ENCODE measurements at places on chromosomes 12 and 14.
A peak's percentile ranks its signal among the peaks of the same experiment; 100 is the strongest.

GRCh38 chr12:89690925-89691324 is 17.7 kb downstream of the ATP2B1 start:
- no peak for DNase-seq

DNA sequence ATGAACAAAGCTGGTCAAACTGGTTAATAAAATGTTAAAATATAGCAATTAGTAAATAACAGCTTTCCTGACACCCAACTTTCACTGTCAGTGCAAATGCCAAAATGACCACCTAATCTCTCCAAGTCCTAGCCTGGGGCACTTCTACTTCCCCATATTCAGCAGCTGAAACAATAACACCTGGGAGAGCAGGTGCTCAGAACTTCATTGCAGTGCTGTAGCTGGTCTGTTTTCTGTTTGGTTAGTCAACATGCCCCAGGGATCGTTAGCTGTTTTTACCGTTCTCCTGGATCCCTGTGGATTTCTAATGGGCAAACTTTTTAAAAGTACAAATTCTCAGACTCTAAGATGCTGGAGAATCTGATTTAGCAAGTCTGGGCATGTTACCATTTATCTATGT is 759.7 kb downstream of the GALC start:
- no peak for DNase-seq

GRCh38 chr12:2136901-2137300 is 84.1 kb downstream of the CACNA1C start:
- DNase-seq: no peak

- no peak for DNase-seq
Observed at GRCh38 chr12:69648476-69648875, 37.8 kb upstream of the LRRC10 start.

- DNase-seq: no peak
Observed at GRCh38 chr12:26406391-26406790, 211.0 kb downstream of the SSPN start.

- DNase-seq: no peak
Observed at GRCh38 chr14:63362389-63362819, 43.7 kb upstream of the GPHB5 start.

- no peak for DNase-seq
Observed at GRCh38 chr14:101859538-101859902, 98.0 kb downstream of the PPP2R5C start.

- DNase-seq: no peak
Observed at GRCh38 chr14:101815994-101816393, 54.5 kb downstream of the PPP2R5C start.

DNA sequence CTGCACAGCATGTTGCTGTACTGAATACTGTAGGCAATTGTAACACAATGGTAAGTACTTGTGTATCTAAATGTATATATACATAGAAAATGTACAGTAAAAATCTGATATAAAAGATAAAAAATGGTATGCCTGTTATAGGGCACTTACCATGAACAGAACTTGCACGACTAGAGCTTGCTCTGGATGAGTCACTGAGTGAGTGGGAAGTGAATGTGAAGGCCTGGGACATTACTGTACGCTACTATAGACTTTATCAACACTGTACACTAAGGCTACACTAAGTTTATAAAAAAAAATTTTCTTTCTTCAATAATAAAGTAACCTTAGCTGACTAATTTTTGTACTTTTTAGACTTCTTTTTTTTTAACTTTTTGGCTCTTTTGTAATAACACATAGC is 24.2 kb upstream of the NEDD1 start:
- DNase-seq: no peak

DNA sequence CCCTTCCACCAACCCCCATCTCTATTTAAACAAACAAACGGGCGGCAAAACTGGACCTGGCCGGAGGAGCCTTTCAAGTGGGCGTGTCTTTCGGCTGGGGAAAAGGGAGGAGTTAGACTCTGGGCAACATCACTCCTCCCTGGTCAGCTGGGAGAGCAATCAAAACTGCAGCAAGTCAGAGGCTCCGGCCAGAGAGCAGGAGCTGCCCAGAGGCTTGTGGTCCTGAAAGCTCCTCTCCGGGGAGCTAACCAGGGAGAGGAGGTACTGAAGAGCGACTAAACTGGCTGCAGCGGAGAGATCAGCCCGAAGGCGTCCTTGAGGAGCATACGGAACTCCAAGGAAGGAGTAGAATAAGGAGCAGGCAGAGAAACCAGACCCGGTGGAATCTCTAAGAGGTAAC is at the start of gene NEUROD4:
Gene NEUROD4 (plus strand): TSS at position 191 of the 400 bp plus-strand sequence. CDS start 6,466 bp downstream, outside the sequence.
- DNase-seq: no peak

DNA sequence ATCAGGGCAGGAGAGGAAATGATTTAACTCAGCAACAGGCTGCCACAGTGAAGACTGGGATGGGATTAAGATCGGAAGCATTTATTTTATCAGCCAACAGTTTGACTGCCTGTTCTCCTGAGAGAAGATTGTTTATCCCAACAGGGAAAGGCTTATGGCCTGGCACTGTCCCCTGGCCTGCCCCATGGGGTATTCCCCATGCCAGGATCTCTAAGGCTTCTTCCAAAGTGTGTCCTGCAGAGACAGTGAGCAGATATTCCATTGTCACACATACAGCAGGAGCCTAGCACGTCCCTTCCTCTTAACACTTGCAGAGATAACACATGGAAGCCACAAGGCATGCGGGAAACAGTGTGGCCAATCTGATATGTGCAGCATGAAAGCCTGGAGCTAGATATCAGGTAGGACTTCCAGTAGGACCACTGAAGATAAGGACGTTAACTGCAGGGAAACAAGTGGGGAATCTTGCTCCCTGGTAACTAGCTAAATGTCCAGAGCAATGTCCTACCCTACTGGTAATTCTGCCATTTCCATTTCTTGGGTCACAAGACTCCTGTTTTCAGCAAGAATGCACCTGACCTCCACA is 48.2 kb downstream of the IQSEC3 start:
- no peak for DNase-seq

- DNase-seq: no peak
Observed at GRCh38 chr12:50960130-50960529, 7.8 kb downstream of the HIGD1C start.

DNA sequence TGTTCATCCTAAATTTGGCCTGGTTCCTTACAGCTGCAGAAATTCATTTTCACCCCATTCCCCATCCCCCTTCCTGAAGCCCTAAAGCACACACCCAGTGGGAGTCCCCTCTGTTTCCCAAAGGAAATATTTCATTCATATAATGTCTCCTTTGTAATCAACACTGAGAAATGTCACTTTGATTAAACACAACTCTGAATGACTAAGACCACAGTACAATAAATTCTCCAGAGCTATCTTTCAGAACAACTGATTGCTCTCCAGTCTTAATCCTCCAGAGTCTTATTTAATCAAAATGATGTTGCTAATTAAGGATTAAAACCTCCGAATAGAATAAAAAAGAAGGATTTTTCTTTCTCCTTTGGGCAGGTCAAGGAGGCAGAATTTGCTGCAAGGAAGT is 6.4 kb downstream of the SLC15A5 start:
- no peak for DNase-seq

DNA sequence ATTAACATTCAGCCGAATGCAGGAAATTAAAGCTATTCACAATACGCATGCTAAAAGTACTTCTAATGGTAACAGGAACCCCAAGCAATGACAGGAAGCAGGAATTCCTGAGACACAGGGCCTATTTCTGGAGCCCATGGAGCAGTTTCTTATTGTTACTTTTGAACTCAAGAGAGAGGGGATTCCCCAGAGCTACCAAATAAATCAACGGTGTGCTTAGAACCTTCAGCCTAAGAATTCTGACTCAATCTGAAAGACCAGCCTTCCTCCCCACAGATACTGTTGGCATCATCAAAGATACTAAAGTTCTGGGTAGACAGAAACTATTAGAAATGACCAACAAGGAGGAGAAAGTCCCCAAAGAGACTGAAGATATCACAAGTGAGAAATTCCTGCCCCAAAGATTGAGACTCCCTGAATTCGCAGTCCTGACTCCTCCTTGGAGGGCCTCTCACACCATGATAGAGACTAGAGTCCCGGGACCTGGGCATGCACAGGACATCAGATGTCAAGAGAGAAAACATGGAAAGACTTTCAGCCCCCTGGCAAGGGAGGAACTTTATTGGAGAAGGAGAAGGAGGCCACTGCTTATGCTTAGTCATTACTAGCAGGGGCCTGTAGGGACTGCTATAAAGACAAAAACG is 32.7 kb downstream of the RTRAF start:
- DNase-seq: no peak

DNA sequence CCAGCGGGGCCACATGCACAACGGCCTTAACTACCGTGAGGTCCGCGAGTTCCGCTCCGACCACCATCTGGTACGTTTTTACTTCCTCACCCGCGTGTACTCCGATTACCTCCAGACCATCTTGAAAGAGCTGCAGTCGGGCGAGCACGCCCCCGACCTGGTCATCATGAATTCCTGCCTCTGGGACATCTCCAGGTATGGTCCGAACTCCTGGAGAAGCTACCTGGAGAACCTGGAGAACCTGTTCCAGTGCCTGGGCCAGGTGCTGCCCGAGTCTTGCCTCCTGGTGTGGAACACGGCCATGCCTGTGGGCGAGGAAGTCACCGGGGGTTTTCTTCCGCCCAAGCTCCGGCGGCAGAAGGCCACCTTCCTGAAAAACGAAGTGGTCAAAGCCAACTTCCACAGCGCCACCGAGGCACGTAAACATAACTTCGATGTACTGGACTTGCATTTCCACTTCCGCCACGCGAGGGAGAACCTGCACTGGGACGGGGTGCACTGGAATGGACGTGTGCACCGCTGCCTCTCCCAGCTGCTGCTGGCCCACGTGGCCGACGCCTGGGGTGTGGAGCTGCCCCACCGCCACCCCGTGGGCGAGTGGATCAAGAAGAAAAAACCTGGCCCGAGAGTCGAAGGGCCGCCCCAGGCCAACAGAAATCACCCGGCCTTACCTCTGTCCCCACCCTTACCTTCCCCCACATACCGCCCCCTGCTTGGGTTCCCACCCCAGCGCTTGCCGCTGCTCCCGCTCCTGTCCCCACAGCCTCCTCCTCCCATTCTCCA is 155.7 kb upstream of the AMIGO2 start:
- no peak for DNase-seq

GRCh38 chr12:13000925-13001774 is 1.1 kb upstream of the HEBP1 start:
- DNase-seq: peak; percentile 23

DNA sequence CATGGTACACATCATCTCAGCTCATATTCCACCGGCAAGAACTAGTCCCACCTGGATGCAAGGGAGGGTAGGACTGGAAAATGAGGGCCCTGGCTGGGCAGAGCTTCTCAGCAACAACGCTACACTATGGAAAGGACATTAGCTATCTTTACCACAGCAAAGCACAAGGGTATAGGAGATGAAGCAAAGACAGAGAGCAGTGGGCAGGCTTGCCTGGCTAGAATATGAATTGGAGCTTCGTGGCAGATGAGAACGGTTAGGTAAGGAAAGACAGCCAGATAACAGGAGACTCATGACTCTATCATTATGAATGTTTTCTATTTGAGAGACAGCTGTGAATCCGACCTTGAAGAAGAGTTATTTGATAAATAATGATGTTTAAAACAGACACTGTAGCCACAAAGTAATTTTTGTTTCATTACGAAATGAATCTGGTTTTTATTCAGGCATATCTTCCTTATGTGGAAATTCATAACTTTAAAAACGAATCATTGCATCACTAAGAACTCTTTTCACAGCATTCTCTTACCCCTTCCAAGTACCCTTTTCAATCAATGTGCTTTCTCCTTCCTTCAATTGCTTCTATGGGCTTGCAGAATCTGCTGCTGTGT is 59.1 kb upstream of the PCED1B start:
- DNase-seq: no peak

DNA sequence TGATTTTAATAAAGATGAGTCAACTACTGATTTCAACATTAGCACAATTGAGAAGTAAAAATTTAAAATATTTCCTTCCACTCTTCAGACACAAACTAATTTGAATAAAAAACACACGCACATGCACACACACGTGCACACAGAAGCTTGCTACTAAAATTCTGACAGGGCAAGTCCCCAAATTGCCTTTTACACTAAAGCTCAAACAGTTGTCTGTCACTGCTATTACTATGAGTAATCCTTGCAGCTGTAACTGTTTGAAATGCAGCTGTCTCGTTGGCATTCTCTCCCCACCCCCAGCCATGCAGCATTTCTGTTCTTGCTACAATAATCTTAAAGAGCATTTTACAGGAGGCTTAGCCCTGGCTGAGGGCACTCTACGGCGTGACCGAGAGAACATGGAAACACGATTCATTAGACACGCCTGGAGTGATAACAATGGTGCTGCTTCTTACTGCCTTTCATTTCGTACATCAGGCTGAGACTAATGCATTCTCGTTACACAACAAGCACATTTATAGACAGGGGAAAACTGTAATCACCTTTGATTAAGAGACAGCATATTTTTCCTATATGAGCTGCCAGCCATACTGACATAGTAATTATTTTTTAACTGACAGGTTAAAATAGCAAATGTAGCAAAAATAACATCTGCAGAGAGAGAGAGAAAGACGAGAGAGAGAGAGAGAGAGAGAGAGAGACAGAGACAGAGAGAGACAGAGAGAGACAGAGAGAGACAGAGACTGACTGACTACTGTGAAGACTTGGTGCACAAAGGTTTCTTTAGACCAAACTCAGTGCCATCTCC is 153.8 kb downstream of the MED13L start:
- DNase-seq: no peak

- DNase-seq: no peak
Observed at GRCh38 chr14:33805593-33805992, 145.3 kb downstream of the EGLN3 start.

DNA sequence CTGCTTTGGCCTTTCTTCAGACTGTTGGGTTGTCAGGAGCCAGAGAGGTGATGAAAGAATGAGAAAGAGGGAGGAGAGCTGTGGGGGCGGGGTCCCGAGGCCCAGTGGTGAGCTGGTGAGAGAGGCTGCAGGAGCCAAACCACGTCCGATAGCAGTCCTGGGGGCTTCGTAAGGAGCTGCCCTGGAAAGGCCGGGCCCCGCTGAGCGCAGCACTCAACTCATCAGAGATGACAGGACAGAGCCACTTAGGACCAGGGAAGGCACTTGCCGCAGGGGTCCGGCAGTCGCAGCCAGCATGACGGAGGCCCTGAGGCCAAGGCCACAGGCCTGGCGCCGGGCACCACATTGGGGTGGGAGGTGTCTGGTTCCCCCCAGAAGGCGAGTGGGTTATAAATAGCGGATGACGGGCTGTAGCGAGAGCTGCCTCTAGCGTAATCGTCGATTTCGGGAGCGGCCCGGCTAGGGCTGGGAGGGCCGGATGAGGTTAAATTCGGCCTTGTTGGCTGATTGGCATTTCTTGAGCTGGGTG is 179.0 kb downstream of the TSPAN9 start:
- no peak for DNase-seq

All from anterior cingulate cortex (tissue), 58 donors.